ENCODE measurements at places on chromosomes 7 and 10.

DNA sequence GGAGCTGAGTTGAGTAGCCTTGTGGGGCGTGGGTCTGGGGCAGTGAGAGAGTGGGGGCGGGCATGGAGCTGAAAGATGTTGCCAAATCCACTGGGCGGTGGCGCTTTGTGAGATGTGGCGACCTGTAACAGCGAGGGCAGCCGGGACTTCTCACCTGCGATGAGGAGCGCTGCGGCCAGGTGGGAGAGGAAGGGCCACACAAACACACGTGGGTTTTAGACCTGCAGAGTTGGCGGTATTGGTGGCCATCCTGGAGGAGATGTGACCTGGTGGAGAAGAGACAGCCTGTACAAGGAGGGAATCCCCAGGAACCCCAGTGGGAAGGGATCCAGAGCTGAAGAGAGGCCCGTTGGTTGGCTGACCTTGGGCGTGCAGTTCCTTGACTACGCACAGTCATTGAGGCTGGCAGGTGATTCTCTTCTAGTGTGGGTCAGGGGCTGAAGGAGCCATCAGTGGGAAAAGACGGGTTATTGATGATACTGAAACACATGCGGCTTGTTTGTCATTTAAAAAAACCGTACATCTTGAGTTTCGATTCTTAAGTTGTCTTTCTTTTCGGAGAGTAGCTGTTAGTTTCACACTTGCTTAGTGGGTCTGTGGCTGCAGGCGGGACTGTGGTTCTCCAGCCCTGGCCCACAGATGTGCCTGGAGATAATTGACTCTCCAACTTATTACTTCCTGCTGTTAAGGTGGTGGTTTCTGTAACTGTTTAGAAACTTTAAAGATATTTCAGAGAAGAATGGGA lies 2.4 kb downstream of the CHST12 start:
- no peak for DNase-seq

- DNase-seq = no peak
Observed at GRCh38 chr10:132517951-132518521, 19.6 kb upstream of the INPP5A start.

GRCh38 chr10:17166699-17167098 lies 34.8 kb downstream of the TRDMT1 start:
- DNase-seq = no peak

GRCh38 chr10:3065622-3066021 lies 1.7 kb upstream of the PFKP start:
- no peak for DNase-seq

DNA sequence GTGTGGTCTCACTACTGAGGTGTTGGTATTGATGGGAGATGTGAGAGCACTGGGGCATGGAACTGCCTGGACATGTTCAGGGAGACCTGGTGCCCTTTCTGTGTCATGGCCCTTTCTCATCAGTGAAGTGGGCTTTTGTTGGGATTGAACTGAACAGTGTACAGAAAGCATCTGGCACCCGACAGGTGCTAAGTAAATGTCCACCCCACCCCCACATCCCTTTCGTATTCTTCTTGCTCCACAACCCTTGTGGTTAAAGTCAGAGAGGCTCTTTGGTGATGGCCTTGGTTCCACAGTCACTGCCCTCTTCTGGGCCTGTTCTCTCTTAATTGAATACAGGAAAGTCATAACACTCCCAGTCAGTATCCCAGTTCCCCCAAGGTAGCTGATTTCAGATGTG lies 5.4 kb downstream of the NOM1 start:
- no peak for DNase-seq

DNA sequence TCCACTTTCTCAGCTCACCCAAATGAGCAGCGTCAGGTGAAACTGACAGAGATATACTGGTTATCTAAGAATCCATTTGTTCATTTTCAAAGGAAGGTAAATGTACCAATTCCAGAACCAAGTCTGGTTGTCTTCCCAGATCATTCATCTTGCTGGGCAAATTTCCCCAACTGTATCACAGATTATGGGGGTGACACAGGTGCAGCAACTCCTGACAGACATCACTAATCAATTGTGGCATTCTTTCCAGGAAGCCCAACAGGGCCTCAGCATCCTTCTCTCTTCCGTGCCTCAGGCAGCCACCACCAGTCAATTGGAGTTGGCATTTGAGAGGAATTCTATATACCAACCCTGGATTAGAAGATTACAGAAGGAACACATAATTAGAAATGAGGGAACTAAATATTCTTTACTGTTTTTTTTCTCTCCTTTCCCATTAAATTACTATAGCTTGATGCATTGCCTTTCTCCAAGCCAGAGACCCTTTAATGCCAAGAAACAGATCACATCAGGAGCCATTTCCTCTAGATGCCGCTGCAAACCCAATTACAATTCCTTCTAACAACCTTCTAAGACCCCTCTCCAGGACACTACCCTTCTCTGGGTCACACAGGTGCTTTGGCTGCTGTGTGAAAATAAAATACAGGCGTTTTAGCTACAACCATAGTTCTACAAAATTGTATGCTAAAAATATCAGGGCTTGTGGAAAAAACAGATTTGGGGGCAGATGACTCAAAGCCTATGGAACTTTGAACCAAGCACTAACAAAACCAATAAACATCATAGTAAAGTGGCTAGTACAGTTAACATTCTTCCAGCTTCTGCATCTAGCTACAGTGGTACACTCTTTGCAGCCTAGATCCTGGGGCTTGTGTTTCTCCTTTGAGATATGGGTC lies 291.6 kb downstream of the RNLS start:
- no peak for DNase-seq

DNA sequence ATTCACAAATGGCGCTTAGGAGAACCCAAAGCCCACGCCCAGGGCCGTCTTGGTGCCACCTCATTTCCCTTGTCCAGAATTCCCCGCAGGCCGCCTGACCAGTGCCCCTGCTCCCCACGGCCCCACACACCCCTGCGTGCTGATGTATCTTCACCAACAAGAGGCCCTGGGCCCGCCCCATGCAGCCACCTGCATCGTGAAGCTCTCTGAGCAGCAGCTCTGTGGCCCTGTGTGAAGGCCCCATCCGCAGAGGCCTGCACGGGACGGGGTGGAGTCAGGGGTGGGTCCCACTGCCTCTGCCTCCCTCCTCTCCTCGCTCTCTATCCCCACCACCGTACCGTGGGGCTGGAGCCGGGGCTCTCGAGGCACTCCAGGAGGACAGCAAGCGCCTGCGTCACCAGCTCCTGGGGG lies 14.7 kb downstream of the BRAT1 start:
- no peak for DNase-seq

GRCh38 chr7:74443543-74444247 lies 10.0 kb upstream of the GTF2IRD1 start:
- DNase-seq = no peak
